Chondrocyte (in vitro differentiated cells): ENCODE measurements at places on chromosomes 1 and 21. TPM values are rescaled to one million over a fixed set of nuclear protein-coding genes. Genes with fewer than 3 reads are reported as not detected.
A peak's percentile ranks its signal among the peaks of the same experiment; 100 is the strongest.

GRCh38 chr1:209651138-209651587 lies 1.1 kb downstream of the LAMB3 start:
- DNase-seq = no peak
- H3K27ac ChIP-seq = peak overlapping the region; percentile 83
- peaks cover 2% of the 10 kb centered on the region for H3K27me3 ChIP-seq
- H3K36me3 ChIP-seq = no peaks in the 10 kb centered on the region
- H3K4me3 ChIP-seq = no peak overlapping the region
- H3K4me1 ChIP-seq = peaks cover 71% of the 10 kb centered on the region

CFAP45 gene
- total RNA-seq = 0.37 to 0.95 TPM (median 0.73 TPM) in 3 replicates

DNA sequence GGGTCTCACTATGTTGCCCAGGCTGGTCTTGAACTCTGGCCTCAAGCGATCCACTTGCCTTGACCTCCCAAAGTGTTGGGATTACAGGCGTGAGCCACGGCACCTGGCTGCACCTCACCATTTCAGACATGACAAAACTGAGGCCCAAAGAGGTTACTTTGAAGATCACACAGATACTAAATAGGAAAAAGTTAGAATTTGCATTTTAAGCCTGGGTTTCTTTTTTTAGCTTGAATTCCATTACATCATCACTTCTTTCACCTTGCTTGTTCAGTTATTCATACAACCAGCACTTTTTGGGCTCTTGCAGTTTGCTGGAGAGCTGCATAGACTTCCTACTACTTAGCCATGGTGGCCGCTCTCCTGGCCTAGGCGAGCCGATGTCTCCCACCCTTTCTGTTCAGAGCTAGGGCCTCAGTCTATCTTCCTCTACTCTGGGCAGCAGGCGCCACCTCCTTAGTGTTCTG lies 16.3 kb upstream of the CD2 start:
- peaks cover 15% of the 10 kb centered on the region for H3K4me1 ChIP-seq
- H3K36me3 ChIP-seq = peaks cover 1% of the 10 kb centered on the region
- no peak overlapping the region for H3K4me3 ChIP-seq
- H3K27ac ChIP-seq = no peak overlapping the region

DNA sequence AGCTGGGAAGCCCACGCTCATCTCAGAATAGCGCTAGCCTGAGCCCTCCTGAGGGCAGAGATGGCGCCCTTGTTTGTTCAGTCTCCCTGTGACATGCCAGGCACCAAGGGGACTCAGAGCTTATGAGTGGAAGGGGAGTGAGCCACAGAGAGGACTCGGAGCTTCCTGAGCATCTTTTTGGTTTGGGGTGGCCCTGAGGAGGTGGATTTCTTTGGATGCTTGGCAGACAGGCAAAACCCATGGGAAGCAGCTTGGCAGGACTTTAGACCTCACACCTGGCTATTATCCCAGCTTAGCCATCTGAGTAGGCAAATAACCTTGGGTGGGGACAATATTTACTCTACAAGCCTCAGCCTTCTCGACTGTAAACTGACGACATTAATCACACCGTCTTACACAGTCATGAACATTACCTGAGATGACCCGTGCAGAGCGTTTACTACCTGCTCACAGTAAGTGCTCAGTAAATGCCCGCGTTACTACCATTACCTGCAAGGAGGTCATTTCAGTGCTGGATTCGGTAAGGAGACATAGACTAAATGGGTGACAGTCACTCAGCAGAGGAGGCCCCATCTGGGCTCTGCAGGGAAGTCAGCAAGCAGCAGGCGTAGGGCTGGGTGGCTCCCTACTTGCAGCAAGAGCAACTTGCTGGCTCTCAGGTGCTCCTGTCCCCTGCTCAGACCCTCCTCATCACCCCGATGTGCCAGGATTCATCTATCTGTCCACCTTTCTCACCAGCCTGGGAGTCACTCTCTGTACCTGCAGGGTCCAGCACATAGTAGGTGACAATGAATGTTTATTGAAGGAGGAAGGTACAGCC lies 54.9 kb downstream of the KLHDC7A start:
- no peaks in the 10 kb centered on the region for H3K4me1 ChIP-seq
- H3K27ac ChIP-seq = no peak overlapping the region
- H3K27me3 ChIP-seq = peaks cover 42% of the 10 kb centered on the region
- H3K4me3 ChIP-seq = no peak overlapping the region
- no peak for DNase-seq

DNA sequence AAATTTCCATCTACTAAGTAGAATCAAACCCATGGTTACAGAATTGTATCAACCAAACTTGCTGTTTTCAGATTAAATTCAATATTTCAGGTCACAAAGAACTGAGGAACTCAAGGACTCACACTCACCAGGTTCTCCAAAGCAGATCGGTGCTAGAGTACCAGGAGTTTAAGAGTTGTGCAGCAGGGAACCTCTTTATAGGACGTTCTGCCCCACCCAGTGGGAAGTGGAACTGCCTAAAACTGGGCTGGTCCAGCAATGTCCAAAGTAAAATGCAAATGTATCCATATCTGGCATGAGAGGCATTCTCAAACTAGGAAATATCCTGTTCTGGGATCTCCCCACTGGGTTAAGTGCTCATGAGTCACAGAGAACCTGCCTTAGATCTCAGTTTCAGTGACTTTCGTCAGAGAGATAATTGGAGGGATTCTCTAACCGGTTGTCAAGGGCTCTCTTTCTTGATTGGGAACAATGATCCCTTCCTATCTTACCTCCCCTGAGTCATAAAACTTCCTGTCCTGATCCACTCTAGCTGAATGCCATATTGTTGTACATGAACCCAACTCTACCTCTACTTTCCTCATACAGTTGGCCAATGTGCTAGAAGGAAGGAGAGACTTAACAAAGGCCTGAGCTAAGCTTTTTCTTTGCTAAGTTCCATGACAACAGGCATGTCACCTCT lies at the start of gene SPRR2D:
TSS of gene SPRR2D (minus strand) at position 171 of the 682 bp plus-strand sequence. CDS start 774 bp downstream, outside the sequence.
- H3K27me3 ChIP-seq = peaks cover 11% of the 10 kb centered on the region
- H3K4me3 ChIP-seq = no peak within 1 kb of the TSS
- no peaks in the 10 kb centered on the region for H3K36me3 ChIP-seq
- H3K27ac ChIP-seq = no peak within 1 kb of the TSS
- no peak for DNase-seq

LDLRAD2 gene
- total RNA-seq = 0.07 to 0.23 TPM in 2 of 3 replicates, not detected in the other

SPATA46 gene
- not detected in 3 replicates for total RNA-seq

DNA sequence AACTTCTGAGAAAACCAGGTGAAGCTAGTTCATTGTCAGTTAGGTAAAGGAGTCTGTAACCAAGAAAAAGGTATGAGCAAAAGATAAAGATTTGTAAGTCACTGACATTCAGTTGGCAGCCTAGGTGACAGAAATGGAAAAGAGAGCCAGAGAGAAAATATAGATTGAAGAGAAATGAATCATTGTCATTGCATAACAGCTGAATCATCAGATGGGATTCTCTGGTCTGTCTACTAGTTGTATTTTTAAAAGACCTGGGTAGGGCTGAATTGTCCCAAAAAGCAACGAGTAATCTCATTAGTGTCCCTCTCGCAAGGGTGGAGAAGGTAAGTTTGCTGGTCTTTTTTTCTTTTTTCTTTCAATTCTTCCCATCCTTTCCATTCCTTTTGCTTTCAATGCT lies 36.6 kb downstream of the PTGS2 start:
- H3K4me1 ChIP-seq = peaks cover 6% of the 10 kb centered on the region
- DNase-seq = no peak
- no peak overlapping the region for H3K27ac ChIP-seq

- H3K4me1 ChIP-seq = peaks cover 70% of the 10 kb centered on the region
- peak overlapping the region; percentile 81 for H3K27ac ChIP-seq
- peaks cover 2% of the 10 kb centered on the region for H3K36me3 ChIP-seq
- DNase-seq = no peak
- H3K27me3 ChIP-seq = no peaks in the 10 kb centered on the region
Measured at GRCh38 chr1:192529031-192529755, 46.4 kb upstream of the RGS1 start.

- H3K36me3 ChIP-seq = peaks cover 2% of the 10 kb centered on the region
- H3K4me3 ChIP-seq = peak overlapping the region; percentile 70
- no peaks in the 10 kb centered on the region for H3K27me3 ChIP-seq
Measured at GRCh38 chr1:179143322-179143721, 61.5 kb downstream of the TOR3A start.

DNA sequence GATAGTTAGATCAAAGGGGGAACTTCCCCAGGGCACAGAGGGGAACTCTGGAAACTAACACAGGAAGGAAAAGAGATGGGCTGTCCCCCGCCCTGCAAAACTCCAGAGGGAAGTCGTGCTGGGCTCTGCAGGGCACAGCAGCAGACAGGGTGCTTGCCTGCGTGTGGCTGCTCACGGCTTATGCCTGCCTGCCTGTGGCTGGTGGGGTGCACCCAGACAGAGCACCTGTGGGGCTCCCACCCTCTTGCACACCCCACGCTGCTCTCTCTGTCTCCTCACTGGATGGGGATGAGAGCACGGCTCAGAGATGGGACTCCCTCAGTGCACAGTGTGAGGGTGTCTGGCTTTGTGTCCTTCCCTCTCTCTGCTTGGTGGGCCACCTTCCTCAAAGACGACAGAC lies 13.5 kb upstream of the ETV3L start:
- peaks cover 3% of the 10 kb centered on the region for H3K36me3 ChIP-seq
- H3K4me3 ChIP-seq = no peak overlapping the region
- no peak overlapping the region for H3K27ac ChIP-seq
- peaks cover 17% of the 10 kb centered on the region for H3K27me3 ChIP-seq

OR2L8 gene
- not detected in 3 replicates for total RNA-seq

DNA sequence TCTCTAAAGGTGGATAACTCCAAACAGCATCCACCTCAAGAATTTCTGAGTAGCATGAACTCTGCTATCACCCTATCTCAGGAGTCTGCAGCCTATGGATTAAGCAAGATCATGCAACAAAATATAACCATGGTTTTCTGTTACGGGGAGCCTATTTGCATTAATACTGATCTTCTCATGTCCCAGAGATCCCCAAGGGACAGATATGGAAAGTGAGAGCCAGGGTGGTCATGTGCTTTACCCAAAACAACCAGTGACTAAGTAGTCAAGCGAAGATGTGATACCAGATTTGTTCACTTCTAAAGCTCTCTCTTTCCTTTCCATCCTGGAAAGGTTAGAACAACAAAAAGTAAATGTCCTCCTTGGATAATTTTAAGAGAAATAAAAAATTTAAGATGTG lies 125.1 kb downstream of the PRRX1 start:
- peaks cover 23% of the 10 kb centered on the region for H3K4me1 ChIP-seq
- no peak overlapping the region for H3K4me3 ChIP-seq
- no peak for DNase-seq
- no peaks in the 10 kb centered on the region for H3K27me3 ChIP-seq
- H3K27ac ChIP-seq = no peak overlapping the region
